ENCODE measurements at places on chromosomes 2 and 18. TPM values are rescaled to one million over a fixed set of nuclear protein-coding genes. Genes with fewer than 3 reads are reported as not detected.

- peaks cover 4% of the 10 kb centered on the region for H3K4me1 ChIP-seq
- no peak overlapping the region for H3K4me3 ChIP-seq
- DNase-seq: no peak
- no peaks in the 10 kb centered on the region for H3K36me3 ChIP-seq
Observed at GRCh38 chr18:56545464-56545863, 92.9 kb downstream of the TXNL1 start.

DNA sequence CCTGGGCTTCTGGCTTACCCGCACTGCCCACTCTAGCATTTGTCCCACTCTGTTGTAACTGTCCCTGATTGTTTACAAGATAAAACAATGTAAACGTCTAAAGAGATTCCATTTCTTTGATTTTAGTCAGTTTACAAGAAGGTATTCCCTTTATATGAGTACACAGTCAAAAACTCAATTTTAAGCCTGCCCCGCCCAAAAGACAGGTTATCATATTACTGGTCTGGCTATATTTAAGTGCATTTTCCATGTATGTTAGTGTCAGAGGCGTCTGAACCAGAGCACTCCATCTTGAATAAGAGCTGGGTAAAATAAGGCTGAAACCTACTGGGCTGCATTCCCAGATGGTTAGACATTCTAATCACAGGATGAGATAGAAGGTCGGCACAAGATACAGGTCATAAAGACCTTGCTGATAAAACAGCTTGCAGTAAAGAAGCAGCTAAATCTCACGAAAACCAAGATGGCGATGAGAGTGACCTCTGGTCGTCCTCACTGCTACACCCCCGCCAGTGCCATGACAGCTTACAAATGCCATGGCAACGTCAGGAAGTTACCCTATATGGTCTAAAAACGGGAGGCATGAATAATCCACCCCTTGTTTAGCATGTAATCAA is 15.0 kb downstream of the GPR45 start:
- peaks cover 10% of the 10 kb centered on the region for H3K4me1 ChIP-seq
- H3K4me3 ChIP-seq: no peak overlapping the region
- no peaks in the 10 kb centered on the region for H3K36me3 ChIP-seq
- no peak overlapping the region for H3K27ac ChIP-seq
- no peak for DNase-seq

DNA sequence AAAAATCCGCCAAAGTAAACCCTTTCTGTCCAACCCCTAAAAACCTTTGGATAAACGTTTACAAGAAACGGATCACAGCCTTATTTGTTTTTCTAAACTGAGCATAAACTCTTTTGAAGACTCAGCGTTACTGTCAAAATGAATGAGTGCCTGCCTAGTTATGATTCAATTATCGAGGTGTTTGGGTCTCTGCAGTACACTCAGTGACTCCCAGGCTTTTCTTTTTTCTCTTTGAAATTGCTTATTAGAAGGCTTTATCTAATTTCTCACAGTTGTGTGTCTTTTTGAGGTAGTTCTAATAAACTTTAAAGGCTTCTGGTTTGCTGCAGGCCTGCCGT is 663 bp downstream of the RHBDD1 start:
- H3K36me3 ChIP-seq: peaks cover 13% of the 10 kb centered on the region
- no peaks in the 10 kb centered on the region for H3K27me3 ChIP-seq
- no peak for DNase-seq
- H3K4me3 ChIP-seq: peak overlapping the region; percentile 97
- peaks cover 28% of the 10 kb centered on the region for H3K4me1 ChIP-seq

DNA sequence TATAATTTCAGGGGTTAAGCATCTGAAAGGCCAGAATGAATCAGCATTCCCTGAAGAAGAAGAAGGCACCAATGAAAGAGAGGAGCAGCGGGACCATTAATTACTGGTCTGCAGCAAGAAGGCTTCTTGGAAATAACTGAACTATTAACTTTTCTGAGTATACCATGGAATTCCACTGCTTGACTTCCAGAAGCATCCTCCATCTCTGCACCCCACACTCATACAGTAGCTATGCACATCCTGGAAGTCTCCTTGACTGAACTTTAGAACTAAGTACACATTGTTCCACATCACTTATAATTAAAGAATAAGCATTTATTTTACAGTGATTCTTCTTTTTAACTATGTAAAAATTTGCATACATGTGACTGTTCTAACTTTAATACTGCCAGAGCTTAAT is 131.5 kb downstream of the PPP1R1C start:
- H3K36me3 ChIP-seq: peaks cover 4% of the 10 kb centered on the region
- peaks cover 3% of the 10 kb centered on the region for H3K27me3 ChIP-seq
- no peak overlapping the region for H3K4me3 ChIP-seq
- no peak for DNase-seq
- no peaks in the 10 kb centered on the region for H3K4me1 ChIP-seq
- H3K27ac ChIP-seq: no peak overlapping the region

DNA sequence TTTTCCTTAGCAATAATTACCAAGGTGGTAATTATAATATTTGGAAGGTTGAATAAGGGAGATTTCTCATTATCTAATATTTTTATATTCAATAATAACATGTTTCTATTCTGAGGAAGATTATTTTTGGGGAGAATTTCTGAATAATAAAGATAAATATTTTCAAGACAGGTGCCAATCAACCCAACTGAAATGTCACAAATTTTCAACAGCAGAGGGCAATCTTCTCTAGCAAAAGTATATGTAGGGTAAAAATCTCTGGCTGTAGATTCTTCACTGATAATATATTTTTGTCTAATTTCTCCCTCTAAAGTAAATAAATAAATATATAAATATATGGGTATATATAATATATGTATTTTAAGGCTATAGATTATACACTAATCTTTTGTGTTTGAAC is 1187.2 kb upstream of the CRIM1 start:
- no peaks in the 10 kb centered on the region for H3K4me1 ChIP-seq
- H3K4me3 ChIP-seq: no peak overlapping the region
- no peak overlapping the region for H3K27ac ChIP-seq
- no peaks in the 10 kb centered on the region for H3K36me3 ChIP-seq
- DNase-seq: no peak

DNA sequence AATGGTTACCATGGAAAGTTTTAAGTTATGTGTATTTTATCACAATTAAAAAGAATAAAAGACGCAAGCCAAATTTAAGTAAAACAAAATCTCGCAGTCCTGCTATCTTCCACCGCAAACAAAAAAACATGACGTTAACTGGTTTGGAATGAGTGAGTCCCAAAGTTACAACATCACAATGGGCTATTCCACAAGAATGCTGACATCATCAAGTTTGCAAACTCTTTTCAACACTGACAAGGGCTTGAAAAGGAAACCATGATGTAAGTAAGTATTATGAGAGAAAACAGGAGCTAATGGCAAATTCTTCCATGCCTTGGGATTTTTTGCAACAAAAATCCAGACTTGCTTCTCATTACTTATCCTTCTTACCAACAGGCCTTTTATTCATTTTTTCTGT is 31.1 kb downstream of the SIGLEC15 start:
- no peak overlapping the region for H3K4me3 ChIP-seq
- H3K27me3 ChIP-seq: no peaks in the 10 kb centered on the region
- no peak for DNase-seq
- no peak overlapping the region for H3K27ac ChIP-seq
- H3K36me3 ChIP-seq: peaks cover 57% of the 10 kb centered on the region
- peaks cover 3% of the 10 kb centered on the region for H3K4me1 ChIP-seq

DNA sequence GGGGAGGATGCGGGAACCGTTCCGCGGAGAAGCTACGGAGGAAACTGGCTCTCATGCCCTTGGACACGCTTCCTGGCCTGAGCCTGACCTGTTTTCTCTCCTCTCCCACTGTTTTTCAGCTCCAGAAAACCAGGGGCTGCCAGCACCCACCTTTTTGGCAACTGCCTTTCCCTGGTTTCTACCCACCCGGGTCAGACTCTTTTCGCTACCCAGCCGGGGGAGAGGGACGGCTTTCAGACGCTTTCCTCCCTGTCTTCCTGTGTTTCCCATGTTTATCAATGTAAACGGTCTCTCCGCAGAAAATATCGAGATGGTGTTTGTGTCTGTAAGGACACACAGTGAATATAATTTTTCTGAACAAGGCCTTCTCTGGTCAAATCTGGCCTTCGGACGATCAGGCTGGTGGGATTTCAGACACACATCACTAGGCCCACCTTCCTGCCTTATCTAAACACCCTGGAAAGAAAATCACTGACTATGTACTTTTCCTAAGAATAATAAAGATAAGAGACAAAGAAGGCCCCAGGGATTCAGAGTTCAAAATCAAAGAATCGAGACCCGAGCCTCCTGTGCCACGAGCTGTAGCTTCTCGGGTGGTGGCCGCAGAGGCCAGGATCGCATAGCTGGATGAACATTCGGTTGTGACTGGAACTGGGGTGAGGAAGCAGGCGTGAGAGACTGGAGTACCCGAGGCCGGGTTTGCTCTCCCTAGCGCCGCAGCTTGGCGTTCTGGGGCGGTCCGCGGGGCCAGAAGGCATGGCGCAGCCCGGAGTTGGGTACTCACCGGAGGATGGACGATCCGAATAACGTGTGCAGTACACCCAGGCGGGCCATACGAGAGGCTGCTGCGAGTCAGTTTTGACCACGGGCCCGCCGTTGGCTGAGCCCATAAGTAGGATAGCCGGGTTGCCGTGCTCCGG is 1.7 kb downstream of the EN1 start:
- H3K4me1 ChIP-seq: peaks cover 8% of the 10 kb centered on the region
- peak overlapping the region; percentile 81 for H3K4me3 ChIP-seq
- H3K36me3 ChIP-seq: peaks cover 4% of the 10 kb centered on the region
- no peak for DNase-seq
- H3K27ac ChIP-seq: peak overlapping the region; percentile 16

- H3K4me1 ChIP-seq: peaks cover 8% of the 10 kb centered on the region
- H3K36me3 ChIP-seq: no peaks in the 10 kb centered on the region
- peaks cover 20% of the 10 kb centered on the region for H3K27me3 ChIP-seq
- DNase-seq: no peak
Observed at GRCh38 chr2:103284750-103285149, 522.9 kb downstream of the TMEM182 start.

DNA sequence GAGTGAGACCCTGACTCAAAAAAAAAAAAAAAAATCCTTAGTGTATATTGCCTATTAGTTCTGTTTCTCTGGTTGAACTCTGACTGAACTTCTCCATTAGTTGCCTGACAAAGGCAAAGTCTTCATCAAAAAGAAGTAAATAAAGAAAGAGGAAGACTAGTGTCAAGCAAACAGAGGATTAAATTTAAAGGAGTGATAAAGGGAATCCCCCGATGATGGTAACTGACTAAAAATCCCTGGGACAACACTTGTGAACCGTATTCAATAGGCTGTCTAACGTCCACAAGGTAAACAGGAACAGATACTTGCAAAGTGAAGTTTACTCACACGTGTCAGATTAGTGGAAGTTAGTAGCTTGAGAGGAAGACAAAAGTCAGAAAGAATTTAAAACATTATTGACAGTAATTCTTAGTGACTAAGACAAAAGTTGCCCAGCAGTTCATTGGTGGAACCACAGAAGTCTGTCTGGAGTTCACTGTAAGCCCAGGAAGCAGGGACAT is 26.2 kb upstream of the SPOPL start:
- no peak overlapping the region for H3K4me3 ChIP-seq
- no peaks in the 10 kb centered on the region for H3K27me3 ChIP-seq
- H3K36me3 ChIP-seq: no peaks in the 10 kb centered on the region
- no peak for DNase-seq
- no peak overlapping the region for H3K27ac ChIP-seq

DNA sequence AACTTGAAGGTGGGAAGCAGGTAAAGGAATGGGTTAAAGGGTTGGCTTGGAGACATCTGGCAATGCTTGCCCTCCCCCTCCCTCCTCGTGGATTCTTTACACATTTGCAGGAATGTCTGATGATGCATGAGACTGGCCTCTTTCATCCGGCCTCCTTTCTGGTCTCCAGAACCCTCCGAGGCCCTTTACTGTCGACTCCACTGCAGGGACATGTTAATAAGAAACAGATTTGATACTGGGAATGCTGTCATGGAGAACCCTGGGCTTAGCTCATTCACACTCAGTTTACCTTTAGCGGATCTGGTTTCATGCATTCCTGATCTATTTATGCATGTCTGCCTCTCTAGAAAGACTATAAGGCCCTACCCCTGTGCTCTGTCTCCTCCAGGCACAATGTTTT is 238.7 kb downstream of the TGIF1 start:
- peaks cover 22% of the 10 kb centered on the region for H3K4me1 ChIP-seq
- H3K4me3 ChIP-seq: peak overlapping the region; percentile 60
- DNase-seq: no peak
- H3K27ac ChIP-seq: peak overlapping the region; percentile 80
- H3K36me3 ChIP-seq: no peaks in the 10 kb centered on the region
- H3K27me3 ChIP-seq: no peaks in the 10 kb centered on the region

GRCh38 chr2:174007010-174007409 is 41.8 kb upstream of the SP3 start:
- no peaks in the 10 kb centered on the region for H3K27me3 ChIP-seq
- no peak for DNase-seq
- H3K36me3 ChIP-seq: no peaks in the 10 kb centered on the region
- no peak overlapping the region for H3K27ac ChIP-seq

- H3K36me3 ChIP-seq: peaks cover 16% of the 10 kb centered on the region
- no peaks in the 10 kb centered on the region for H3K4me1 ChIP-seq
- H3K27me3 ChIP-seq: no peaks in the 10 kb centered on the region
Observed at GRCh38 chr18:79210002-79210910, 141.1 kb downstream of the ATP9B start.

GRCh38 chr2:205358351-205358815 is 323.9 kb upstream of the NRP2 start:
- DNase-seq: no peak
- peak overlapping the region; percentile 19 for H3K27ac ChIP-seq
- H3K36me3 ChIP-seq: peaks cover 8% of the 10 kb centered on the region
- H3K4me3 ChIP-seq: peak overlapping the region; percentile 4
- H3K4me1 ChIP-seq: peaks cover 31% of the 10 kb centered on the region
- no peaks in the 10 kb centered on the region for H3K27me3 ChIP-seq

The TXNDC9 gene
- total RNA-seq: 27.6 TPM

The ALPG gene
- 0.88 TPM for total RNA-seq

The TWIST2 gene
- 0.95 TPM for total RNA-seq

The OSR1 gene
- total RNA-seq: 55.7 TPM

The PTGR3 gene
- 25.4 TPM for total RNA-seq

Data from type B pancreatic cell (in vitro differentiated cells).